ENCODE measurements at places on chromosomes 11 and 22.

GRCh38 chr11:63478896-63479295 lies 12.1 kb downstream of the PLAAT5 start:
- peak; percentile 63 for DNase-seq

GRCh38 chr11:90874986-90875385 lies 652.1 kb upstream of the CHORDC1 start:
- DNase-seq = peak; percentile 29

DNA sequence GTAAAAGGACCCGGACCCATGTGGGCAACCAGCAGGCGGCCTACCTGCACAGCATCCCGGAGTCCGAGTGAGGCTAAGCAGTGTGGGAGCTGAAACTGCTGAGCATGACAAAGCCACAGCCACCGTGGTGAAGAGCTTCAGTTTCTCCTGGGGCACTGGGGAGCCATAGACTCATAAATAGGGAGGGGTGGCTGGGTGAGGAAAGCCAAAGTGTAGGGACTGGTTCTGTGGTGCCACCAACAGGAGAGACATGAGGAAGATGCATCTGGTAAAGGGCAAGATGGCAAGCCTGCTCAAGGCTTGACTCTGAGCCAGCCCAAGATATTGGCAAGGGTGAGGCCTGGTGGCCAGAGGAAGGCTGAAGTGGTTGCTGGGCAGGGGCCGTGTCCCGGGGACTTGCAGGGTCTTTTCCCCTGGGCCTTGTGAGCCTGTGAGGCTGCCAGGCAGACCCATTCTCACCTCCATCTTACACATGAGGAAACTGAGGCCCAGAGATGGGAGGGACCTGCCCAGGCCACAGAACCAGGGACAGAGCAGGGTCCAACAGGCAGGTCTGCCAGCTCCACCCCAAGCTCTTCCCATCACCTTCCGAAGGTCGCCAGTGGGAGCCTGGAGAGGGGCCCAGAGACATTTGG lies 30.4 kb downstream of the CYTH4 start:
- DNase-seq = no peak

GRCh38 chr11:83725728-83726127 lies 439.6 kb upstream of the CCDC90B start:
- DNase-seq = no peak

- DNase-seq = no peak
Measured at GRCh38 chr22:45842291-45842991, 134.5 kb downstream of the WNT7B start.

DNA sequence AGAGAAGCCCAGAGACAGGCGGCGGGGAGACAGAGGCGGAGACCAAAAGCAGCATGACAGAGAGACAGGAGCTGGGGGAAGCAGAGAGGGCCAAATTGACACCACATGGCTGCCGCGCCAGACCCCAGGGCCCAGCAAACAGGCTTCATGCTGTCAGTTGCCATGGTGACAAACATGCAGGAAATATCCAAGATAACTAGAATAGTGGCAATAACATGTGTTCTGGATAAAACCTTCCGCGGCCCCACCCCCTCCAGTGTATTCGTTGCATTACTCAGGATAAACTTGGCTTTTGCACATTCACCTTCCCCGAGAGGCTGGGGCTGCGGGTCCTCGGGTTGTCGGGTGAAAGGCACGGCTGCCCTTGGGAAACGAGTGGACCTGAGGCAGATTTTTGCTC lies 49.9 kb upstream of the CDON start:
- DNase-seq = peak; percentile 26

GRCh38 chr11:79335681-79336080 lies 105.1 kb downstream of the TENM4 start:
- peak; percentile 46 for DNase-seq

GRCh38 chr11:453564-453963 lies 3.5 kb downstream of the PTDSS2 start:
- no peak for DNase-seq

- DNase-seq = no peak
Measured at GRCh38 chr22:46196278-46196677, 46.0 kb downstream of the PPARA start.
